ENCODE measurements at places on chromosomes 16 and 17. TPM values are rescaled to one million over a fixed set of nuclear protein-coding genes. Genes with fewer than 3 reads are reported as not detected.
A peak's percentile ranks its signal among the peaks of the same experiment; 100 is the strongest.

- DNase-seq: peak; percentile 68
Observed at GRCh38 chr17:65228734-65229620, 91.8 kb downstream of the RGS9 start.

DNA sequence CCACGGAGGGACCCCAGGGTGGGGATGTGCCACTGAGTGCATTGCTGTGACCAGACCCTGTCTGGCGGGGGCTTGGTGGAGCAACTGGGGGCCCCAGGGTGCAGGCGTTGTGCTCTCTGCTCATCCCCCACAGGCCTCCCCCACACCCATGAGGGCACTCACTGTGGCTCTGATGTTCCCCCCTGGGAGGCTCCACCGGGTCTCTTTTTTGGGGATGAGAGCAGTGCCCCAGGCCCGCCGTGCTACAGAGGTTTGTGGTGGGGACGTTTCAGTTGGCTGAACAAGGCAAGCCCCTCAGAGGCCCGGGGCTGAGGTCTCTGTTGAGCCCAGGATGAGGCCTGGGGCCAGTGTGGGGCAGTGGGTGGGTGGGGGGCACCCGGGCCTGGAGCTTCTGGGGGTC, 2.5 kb downstream of the CCDC78 start:
- no peak for DNase-seq

The FBRS gene
- total RNA-seq: 33.6 TPM

The EVPL gene
- 40.1 TPM for total RNA-seq
